ENCODE measurements at places on chromosomes 11 and 22. TPM values are rescaled to one million over a fixed set of nuclear protein-coding genes. Genes with fewer than 3 reads are reported as not detected.

MMP13 gene
- not detected for total RNA-seq

C1QTNF6 gene
- 3.4 TPM for total RNA-seq

APOC3 gene
- total RNA-seq = not detected

ART1 gene
- total RNA-seq = not detected

MRPL11 gene
- total RNA-seq = 157 TPM

MYO7A gene
- not detected for total RNA-seq

SCN4B gene
- total RNA-seq = 0.19 TPM

FAM181B gene
- total RNA-seq = not detected

OR6T1 gene
- not detected for total RNA-seq

ESAM gene
- 0.94 TPM for total RNA-seq

WBP2NL gene
- total RNA-seq = 0.36 TPM

CCDC116 gene
- 0.25 TPM for total RNA-seq

CRKL gene
- 85.3 TPM for total RNA-seq

NRIP3 gene
- total RNA-seq = 1.3 TPM

TSPAN32 gene
- 2.8 TPM for total RNA-seq

GANAB gene
- total RNA-seq = 215 TPM

SYCE3 gene
- total RNA-seq = not detected

GGT5 gene
- not detected for total RNA-seq

SOX10 gene
- not detected for total RNA-seq

GRAMD1B gene
- 42.0 TPM for total RNA-seq

ARHGAP20 gene
- total RNA-seq = not detected

OR51B2 gene
- total RNA-seq = not detected

NUDT22 gene
- total RNA-seq = 74.5 TPM

UCP2 gene
- 279 TPM for total RNA-seq

APOA5 gene
- total RNA-seq = not detected

CCDC188 gene
- total RNA-seq = not detected

TEX12 gene
- not detected for total RNA-seq

HTR3B gene
- total RNA-seq = not detected

SNX32 gene
- total RNA-seq = 3.3 TPM

OR4D9 gene
- not detected for total RNA-seq

PGA5 gene
- total RNA-seq = not detected

ADM2 gene
- total RNA-seq = 7.0 TPM

FAM111B gene
- total RNA-seq = 35.6 TPM

SLC22A12 gene
- total RNA-seq = not detected

ZMAT5 gene
- total RNA-seq = 22.4 TPM

EXPH5 gene
- 0.95 TPM for total RNA-seq

GDPD4 gene
- total RNA-seq = not detected

AGBL2 gene
- 2.9 TPM for total RNA-seq

MMP7 gene
- not detected for total RNA-seq

OR2D2 gene
- total RNA-seq = not detected

IL10RA gene
- 58.1 TPM for total RNA-seq

DDTL gene
- not detected for total RNA-seq

OR52A5 gene
- not detected for total RNA-seq

CECR2 gene
- not detected for total RNA-seq

GALNT18 gene
- total RNA-seq = 3.6 TPM

MFRP gene
- total RNA-seq = not detected

PATE2 gene
- not detected for total RNA-seq

C22orf31 gene
- total RNA-seq = not detected

CSF2RB gene
- 0.04 TPM for total RNA-seq
